ENCODE measurements at places on chromosomes 7 and 10.

DNA sequence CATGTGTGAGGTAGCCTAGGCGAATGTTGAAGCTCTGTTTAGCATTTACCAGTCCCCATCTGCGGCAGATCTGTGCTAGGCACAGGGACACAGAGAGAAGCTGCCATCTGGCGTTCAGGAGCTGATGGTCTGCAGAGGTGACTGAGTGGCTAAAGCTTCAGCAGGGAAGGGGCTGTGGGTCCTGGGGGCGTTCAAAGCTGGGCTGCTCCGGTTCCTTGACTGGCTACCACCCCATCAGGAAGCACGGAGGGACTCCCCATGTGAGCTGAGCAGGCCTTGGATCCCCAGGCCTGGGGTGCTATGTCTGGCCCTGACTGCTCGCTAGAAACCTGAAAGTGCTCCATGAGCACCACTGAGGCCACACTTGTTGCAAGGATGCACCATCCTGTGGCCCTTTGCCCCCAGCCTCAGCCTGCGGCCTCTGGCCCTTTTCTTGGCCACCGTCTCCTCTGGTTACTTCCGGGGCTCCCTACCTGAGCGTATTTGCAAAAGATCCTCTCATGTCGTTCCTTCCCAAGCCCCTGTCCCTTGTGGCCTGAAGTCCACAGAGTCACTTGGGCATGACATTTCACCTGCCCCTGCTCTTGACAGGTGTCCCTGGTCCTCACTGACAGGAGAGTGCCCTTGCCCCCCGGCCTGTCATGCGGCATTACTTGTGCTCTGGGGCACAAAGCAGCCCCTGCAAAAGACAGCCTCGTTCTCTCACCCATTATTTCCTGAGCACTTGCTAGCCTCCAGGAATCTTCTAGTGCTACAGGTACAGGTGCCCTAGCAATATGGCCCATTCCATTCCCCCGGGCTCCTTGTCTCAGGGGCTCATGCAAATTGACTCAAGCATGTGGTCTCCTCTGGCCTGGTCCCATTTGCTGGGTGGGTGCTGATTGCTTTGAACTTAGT is 108.1 kb downstream of the GLRX3 start:
- DNase-seq: no peak

DNA sequence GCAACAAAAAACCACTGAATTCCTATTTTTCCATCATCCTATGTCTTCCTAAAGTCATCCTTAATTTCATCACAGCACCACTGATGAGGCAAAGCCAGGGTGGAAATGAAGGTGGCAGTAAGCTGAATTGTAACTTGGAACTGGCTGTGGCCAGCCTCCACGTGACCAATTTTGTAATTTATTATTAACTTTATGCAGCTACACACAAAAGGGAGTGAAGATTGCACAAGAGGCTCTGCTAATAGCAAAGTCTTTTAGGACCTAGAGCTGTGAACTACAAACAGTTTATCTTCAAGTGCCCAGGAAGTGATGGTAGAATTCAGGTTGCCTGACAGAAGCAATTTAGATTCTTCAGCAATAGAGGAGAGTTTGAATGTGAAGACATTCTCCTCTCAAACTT is 176.4 kb downstream of the CCDC71L start:
- DNase-seq: no peak

DNA sequence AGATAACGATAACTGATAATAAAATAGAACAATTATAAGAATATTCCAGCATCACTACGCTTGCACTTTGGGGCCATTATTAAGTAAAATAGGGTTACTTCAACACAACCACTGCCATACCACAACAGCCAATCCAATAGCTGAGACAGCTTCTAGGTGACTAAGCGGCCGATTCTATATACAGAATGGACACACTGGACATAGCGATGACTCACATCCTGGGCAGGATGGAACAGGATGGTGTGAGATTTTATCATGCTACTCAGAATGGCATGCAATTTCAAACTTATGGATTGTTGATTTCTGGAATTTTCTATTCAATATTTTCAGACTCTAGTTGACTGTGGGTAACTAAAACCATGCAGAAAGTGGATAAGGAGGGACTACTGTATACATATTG is 920.9 kb downstream of the LRMDA start:
- no peak for DNase-seq

GRCh38 chr10:89466599-89467035 is 52.2 kb downstream of the IFIT5 start:
- DNase-seq: no peak

- DNase-seq: no peak
Observed at GRCh38 chr10:97280783-97281182, 11.7 kb downstream of the ARHGAP19 start.

DNA sequence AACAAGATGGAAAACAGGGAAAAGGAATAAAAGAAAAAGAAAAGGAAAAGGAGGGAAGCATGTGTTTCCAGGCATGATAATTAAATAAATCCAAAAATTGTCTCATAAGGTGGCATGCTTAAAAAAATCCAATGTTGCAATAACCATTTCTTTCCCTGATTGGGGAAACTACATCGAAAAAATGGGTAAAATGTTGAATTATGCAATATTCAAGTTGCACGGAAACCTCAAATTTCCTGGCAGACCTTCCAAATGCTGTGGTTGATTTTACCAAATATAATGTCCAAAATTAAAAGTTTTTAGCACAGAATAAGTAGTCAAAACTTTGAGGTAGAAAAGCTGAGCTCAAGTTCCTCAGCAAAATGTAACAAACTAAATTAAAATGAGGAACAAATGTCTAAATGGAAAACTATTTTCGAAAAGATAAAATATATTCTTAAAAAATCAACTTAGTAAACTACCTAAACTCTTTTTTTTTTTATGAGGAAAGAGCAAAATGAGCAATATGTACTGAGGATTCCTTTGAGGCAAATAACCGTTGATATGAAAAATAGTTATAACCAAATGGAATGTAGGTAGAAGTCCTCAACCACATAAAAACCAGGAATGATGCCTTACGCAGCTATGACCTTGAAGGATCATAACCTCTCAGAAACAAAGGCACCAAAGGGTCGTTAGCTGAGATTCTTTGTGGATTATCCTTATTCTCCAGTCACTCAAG is 52.6 kb downstream of the MACC1 start:
- no peak for DNase-seq

DNA sequence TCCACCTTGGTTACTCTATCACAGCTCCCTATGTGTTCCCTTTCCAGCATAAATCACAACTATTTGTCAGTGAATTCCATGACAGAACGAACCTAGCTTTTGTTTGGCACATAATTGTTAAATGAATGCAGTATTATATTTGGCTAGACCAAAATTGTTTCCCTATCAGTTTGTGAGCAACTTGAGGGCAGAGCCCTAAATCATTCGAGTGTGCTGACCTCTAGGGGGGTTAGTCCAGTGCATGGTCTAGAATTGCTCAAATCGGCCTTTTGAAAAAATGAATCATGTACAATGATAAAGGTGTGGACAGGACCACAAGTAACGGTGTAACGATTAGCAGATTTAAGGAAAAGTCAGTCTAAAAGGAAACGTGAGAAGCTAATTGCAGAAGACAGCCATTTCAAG is 475 bp upstream of the NRBF2 start:
- no peak for DNase-seq

- DNase-seq: peak; percentile 36
Observed at GRCh38 chr7:34928052-34928451, 109.2 kb downstream of the DPY19L1 start.

- DNase-seq: no peak
Observed at GRCh38 chr7:148045521-148045920, 545.0 kb upstream of the C7orf33 start.
